ENCODE measurements at places on chromosomes 5 and 9. TPM values are rescaled to one million over a fixed set of nuclear protein-coding genes. Genes with fewer than 3 reads are reported as not detected.

Gene GLRX
- 59.0 TPM for total RNA-seq

Gene AP3B1
- total RNA-seq: 85.7 TPM

Gene SMU1
- 31.1 TPM for total RNA-seq

Gene BRD8
- 51.0 TPM for total RNA-seq

Gene SPATA31A3
- total RNA-seq: not detected

Gene C8G
- total RNA-seq: not detected

Gene PAEP
- not detected for total RNA-seq

Gene NR4A3
- total RNA-seq: 0.36 TPM

Gene ORM2
- not detected for total RNA-seq

Gene MPDZ
- total RNA-seq: 58.3 TPM

Gene FOXD4
- total RNA-seq: 0.29 TPM

Gene ANKRD34B
- not detected for total RNA-seq

Gene GADD45G
- 0.88 TPM for total RNA-seq

Gene COL15A1
- 8.0 TPM for total RNA-seq

Gene IGIP
- total RNA-seq: 10.5 TPM

Gene PCDHGA4
- total RNA-seq: 6.8 TPM

Gene SHB
- total RNA-seq: 9.4 TPM

All from osteoblast (primary cell).